DMS79 treated with DMSO at 0.1 percent for 48 hours (cell line): ENCODE measurements at places on chromosomes 11 and 22.
A peak's percentile ranks its signal among the peaks of the same experiment; 100 is the strongest.

- no peak for DNase-seq
Observed at GRCh38 chr11:69127081-69127850, 28.5 kb upstream of the SMIM38 start.

- no peak for DNase-seq
Observed at GRCh38 chr11:30395751-30396150, 72.8 kb downstream of the ARL14EP start.

- DNase-seq, result no peak
Observed at GRCh38 chr11:82465481-82465880, 268.2 kb downstream of the FAM181B start.

- DNase-seq, result no peak
Observed at GRCh38 chr22:48709453-48709852, 1118.2 kb downstream of the BRD1 start.

DNA sequence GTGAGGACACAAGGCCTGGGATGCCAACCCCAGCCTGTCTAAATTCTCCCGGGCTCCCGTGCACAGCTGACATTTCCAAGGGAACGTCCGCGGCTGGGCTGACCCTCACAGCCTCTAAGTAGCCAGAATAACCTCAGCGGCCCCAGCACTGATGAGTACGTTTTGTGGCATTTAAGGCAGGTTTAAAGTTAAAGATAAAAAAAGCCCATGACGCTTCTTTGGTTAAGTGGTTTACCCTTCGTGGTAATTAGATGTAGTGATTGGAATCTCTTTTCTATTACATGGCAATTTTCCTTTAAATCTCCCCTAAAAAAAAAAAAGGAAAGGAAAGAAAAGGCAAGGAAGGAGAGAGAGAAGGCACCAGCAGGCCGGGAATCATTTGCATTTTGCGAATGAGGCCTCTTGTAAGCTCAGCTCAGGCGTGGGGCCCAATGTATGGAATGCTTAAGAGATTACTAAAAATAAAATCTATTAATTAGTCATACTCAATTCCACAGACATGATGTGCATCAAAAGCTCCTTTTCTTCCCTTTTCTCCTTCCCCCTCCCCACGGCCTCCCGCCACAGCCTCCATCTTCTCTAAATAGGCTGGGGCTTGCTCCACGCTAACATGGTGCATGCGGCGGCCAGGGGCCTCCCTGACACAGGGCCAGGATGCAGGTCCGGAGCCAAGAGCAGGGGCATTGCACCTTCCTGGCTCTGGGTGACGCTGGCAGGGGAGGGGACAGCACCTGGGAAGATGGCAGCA is 44.1 kb downstream of the MACROD1 start:
- DNase-seq, result peak; percentile 60

- no peak for DNase-seq
Observed at GRCh38 chr11:127493330-127494022, 492.9 kb upstream of the KIRREL3 start.

DNA sequence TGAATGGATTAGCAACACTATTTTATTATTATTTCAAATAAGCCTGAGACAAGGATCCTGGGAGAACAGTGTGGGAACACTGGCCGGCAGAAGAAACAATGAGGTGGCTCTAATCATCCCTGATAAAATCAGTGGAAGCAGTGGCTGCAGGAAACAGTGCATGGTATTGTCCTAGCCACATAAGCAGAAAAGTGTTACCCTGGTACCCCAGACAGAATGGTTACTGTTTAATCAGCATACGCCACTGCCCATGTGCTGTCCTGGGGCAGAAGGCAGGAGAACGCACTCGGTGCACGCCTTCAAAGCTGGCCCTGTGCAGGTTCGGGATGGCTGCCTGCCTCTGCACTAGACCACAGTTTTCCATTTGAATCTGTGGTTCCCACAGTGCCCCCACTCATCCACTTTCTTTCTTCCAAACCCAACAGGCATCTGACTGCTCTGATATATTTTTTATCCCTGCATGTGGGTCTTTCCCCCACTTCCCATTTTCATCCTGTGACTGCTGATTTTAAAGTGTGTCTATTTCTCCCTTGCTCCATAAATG is 25.7 kb downstream of the OPCML start:
- no peak for DNase-seq
